ENCODE measurements at places on chromosomes 13 and 19.

DNA sequence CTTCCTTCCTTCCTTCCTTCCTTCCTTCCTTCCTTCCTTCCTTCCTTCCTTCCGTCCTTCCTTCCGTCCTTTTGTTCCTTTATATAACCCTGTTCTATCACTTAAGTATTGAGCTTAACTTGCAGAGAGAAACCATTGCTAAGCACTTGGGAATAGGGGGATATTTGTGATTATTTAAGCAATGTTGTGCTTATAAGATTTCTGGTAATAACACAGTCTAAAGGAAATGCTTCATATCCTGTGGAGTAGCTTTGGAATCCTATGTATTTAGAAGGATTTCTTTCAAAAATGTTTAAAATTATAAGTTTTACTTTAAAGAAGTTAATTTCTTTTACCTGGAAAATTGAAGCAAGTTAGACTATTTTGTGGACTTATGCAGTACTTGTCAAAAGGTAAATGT lies 209.8 kb downstream of the PCCA start:
- no peak for DNase-seq

DNA sequence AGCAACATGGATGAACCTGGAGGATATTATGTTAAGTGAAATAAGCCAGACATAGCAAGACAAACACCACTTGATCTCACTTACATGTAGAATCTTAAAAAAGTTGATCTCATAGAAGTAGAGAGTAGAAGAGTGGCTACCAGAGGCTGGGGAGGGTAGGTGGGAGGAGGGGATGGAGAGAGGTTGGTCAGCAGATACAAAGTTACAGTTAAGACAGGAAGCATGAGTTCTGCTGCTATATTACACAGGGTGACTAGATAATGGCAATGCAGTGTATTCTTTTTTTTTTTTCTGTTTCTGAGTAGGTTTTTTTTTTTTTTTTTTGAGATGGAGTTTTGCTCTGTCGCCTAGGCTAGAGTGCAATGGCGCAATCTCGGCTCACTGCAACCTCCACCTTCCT lies 15.2 kb upstream of the THSD1 start:
- no peak for DNase-seq

GRCh38 chr19:8338835-8339234 lies 4.2 kb downstream of the KANK3 start:
- no peak for DNase-seq

DNA sequence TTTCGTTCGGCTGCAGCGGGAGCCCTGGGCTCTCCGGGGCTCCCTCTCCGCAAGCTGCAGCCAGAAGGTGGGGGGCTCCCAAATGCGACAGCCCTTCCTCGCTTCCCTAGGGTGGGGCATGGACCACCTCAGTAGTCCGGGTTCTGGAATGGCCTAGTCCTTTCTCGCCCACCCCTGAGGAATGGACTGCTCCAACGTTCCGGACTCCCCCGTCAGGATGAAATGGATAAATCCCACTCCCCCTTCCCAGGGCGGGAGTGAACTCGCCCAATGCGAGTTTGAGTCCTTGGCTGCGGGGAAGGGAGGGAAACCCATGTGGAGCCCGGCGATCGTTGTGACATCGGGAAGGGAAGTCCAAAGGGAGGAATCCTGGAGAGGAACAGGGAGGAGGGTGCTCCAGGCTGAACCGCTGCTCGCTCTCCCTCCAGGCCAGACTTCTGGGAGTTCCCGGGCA lies 5.5 kb downstream of the HRC start:
- DNase-seq, result no peak

GRCh38 chr13:99119656-99120055 lies 81.0 kb upstream of the UBAC2 start:
- DNase-seq, result peak; percentile 49

- no peak for DNase-seq
Observed at GRCh38 chr19:35038623-35039512, 2.7 kb upstream of the HPN start.

DNA sequence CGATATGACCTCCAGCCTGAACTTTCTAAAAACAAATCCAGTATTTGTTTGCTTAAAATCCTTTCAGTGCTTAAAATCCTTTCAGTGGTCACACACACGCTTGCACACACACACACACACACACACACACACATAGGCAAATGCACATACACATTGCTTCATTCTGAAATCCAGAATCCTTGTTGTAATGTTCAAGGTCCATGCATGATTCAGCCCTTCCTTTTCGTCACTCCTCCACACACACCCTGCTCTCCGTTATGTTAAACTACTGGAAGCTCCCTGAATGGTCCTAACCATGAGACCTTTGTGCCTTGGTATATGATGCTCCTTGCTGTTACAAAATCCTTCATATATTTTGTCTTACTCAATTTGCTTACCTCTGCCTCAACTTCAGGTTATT lies 44.9 kb downstream of the SERTM1 start:
- DNase-seq, result no peak

DNA sequence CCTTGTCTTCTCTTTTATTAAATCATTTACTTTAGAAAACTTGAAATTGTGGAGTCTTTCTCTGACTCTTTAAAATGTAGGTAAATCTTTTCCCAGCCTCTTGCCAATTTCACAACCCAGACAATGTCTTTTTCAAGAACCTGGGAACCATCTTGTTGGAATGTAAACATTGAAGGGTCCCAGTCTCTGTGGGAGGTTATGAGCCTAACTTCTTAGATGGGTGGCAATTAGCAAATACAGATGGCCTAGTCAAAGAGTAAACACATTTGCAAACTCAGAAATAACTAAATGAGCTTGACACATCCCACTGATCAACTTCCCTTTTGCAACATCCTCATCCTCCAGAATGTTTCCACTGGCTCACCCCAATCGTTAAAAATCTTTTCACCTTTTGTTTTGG lies 721.0 kb downstream of the PCDH9 start:
- no peak for DNase-seq

DNA sequence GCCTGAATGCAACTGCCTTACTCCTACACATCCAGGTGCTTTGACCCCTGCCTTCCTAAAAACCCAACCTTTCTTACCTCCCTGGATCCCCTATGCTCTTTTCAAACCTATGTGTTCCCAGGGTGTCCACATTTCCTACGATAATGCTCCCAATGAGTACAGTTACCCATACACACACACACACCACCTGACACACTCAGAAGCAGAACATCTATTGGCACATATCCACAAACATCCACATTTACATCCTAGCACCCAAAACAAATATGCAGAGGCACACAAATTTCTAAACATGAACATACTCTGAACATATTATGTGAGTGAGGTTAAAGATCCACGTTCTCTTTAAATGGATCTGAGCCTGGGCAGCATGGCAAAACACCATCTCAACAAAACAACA lies 22.4 kb upstream of the PLAUR start:
- DNase-seq, result no peak

- DNase-seq, result no peak
Observed at GRCh38 chr19:57141699-57142098, 3.3 kb downstream of the ZIM3 start.

- DNase-seq, result no peak
Observed at GRCh38 chr13:30333616-30334015, 26.3 kb upstream of the KATNAL1 start.

GRCh38 chr19:12748489-12748888 lies 3.1 kb upstream of the BEST2 start:
- no peak for DNase-seq

DNA sequence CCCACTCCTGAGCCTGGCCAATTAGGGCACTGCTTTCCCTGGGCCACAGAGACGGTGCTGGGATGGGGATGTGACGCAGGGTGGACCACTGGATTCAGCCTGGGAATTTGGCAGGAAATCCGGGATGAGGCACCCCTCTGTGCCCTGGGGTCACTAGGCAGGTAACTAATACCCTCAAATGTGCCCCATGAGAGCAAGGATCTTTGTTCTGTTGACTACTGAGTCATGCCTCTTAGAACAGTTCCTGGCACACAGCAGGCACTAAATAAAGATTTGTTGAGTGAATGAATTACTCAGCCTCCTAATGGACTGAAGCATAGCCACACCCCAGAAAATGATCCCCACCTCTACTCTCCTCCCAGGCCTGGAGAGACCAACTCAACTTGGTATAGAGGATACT lies 15.9 kb downstream of the OPA3 start:
- no peak for DNase-seq

- DNase-seq, result no peak
Observed at GRCh38 chr13:50025436-50025835, 10.2 kb downstream of the KCNRG start.

GRCh38 chr13:79126706-79127105 lies 279.3 kb downstream of the RBM26 start:
- no peak for DNase-seq

DNA sequence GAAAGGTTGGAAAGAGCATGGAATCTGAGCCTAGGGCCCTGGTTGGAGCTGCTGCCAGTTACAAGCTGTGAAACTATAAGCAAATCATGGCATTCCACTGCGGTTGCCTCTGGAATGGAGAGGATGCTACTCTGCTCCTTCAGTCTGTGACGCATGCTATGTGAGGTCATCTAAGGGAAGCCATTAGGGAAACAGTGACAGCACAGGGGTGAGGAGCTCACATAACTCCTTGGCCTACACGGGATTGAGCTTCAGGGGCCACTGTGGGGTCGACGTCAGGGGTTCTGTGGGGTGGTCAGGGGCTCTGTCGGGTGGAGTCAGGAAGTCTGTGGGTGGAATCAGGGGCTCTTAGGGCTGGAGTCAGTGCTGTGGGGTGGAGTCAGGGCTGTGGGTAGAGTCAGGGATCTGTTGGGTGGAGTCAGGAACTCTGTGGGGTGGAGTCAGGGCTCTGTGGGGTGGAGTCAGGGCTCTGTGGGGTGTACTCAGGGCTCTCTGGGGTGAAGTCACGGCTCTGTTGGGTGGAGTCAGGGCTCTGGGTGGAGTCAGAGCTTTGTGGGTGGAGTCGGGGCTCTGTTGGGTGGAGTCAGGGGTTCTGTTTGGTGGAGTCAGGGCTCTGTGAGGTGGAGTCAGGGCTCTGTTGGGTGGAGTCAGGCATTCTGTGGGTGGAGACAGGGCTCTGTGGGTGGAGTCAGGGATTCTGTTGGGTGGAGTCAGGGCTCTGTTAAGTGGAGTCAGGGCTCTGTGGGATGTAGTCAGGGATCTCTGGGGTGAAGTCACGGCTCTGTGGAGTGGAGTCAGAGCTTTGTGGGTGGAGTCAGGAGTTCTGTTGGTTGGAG lies 35.8 kb upstream of the MEDAG start:
- peak; percentile 75 for DNase-seq

GRCh38 chr13:45778882-45779281 lies 72.7 kb downstream of the SIAH3 start:
- DNase-seq, result no peak

- DNase-seq, result no peak
Observed at GRCh38 chr19:57302020-57302465, 18.2 kb upstream of the ZNF543 start.
